ENCODE measurements at places on chromosomes 3 and 15.

DNA sequence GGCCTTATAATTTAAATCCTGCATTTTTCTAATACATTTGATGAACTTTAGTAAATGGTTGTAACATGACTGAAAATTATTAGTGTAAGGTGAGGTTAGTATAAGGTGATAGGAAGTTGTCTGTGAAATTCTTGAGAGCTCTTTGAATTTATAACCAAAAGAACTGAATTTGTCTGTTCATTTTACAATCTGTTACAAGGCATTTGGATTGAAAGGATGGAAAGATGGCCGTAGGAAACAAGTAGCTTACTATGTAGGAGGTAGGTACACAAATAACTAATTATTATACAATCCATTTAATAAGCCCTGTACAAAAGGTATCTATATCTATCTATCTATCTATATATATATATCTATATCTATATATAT is 6.6 kb downstream of the DIPK2A start:
- DNase-seq, result no peak

GRCh38 chr3:194003114-194004057 is 132.6 kb upstream of the HES1 start:
- DNase-seq, result no peak

DNA sequence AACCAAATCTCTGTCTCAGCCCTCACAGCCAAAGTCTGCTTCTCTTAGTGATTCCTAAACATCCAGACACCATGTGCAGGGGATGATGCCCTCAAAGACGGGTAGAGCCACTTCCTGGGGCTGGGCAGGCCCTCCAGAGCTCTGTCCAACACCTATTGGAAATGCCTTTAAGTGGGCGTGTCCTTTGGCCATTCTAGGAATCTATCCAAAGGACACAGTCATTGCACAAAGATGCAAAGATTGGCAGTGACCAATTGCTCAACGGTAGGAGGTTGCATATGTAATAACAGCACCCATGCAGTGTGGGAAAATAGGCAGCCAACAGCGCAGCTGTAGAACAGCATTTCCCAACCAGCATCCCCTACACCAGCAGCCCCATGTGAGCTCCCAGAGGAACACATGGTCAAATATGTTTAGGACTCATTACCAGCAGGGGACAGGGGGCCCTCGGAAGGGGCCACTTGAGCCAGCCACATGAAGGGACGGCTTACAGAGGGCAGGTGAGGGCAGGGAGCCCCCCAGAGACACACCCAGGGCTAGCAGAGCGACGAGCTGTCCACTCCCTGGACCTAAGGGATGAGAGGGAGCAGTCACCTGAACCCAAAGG is 142.8 kb upstream of the IQSEC1 start:
- DNase-seq, result no peak

- DNase-seq, result no peak
These were observed 630 bp downstream of the LXN start for GRCh38 chr3:158671821-158672214.

GRCh38 chr15:67002368-67002767 is 63.0 kb upstream of the SMAD3 start:
- no peak for DNase-seq

GRCh38 chr3:70853161-70853944 is 540.9 kb upstream of the MDFIC2 start:
- DNase-seq, result no peak

- no peak for DNase-seq
These were observed 23.5 kb downstream of the TSEN2 start for GRCh38 chr3:12507591-12508281.

DNA sequence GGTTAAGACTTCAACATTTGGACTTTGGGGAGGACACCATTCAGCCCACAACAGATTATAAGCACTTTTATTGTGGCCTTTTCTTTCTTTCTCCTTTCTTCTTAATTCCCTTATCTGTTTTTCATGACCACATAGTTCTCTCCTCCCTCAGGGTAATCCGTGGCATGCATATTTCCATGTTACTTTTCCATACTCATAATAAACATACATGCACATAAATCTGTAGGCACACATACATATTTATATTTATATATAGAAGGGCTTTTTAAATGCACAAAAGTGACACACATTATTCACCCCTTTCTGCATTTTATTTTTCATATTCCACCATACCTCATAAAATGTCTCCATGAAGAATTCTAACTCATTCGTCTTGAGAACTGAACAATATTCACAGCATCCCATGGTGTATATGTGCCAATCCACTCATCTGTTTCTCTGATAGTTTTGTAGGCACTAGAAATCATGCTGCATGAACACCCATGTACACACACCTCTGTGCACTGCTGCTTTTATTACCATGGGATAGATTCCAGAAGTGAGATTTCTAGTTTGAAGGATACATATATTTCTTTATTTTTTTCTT is 38.1 kb upstream of the GADL1 start:
- DNase-seq, result no peak

- no peak for DNase-seq
These were observed 53.2 kb downstream of the RPL22L1 start for GRCh38 chr3:170816841-170817240.

DNA sequence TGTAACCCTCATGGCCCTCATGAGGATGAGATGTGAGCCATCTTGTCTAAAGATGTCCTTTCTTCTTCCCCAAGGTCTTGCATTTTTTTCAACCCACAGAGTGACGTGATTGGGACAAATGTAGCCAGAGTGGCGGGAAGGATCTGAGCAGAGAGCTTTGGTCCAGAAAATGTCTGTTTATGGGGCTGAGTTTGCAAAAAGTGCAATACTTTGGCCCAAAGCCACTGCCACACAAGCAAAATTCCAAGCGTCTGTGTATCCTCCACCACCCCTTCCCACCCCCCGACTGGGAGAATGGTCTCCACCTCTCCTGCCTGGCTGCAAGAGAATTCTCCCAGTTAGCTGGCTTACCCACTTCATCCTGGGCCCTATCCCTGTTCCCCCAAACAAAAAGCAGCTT is 246.9 kb upstream of the LRIG1 start:
- DNase-seq, result no peak

DNA sequence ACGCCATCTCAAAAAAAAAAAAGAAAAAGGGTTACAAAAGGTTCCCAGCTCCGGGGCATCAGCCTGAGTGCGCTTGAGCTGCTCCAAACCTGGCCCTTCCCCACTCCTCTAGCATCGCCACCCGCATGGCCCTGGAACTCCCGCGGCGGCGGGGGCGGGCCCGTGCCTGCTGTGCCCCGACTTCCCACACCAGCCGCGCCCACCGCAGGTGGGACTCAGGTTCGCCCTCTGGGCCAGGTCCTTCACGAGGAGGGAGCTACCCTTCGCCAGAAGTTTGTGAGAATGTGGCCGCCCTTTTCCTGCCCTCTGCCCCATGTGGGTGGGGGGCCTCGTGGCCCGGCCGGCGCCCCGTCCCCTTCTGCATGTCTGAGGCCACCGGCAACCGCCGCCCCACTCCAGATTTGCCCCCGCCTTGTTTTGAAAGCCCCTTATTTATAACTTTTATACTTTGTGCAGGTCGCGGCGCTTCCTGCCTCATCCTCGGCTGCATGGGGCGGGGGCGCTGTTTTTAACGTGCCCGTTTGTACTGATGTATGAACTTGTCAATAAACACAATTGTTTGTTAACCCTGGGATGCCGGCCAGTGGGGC is 507 bp upstream of the JMJD7 start:
- no peak for DNase-seq

DNA sequence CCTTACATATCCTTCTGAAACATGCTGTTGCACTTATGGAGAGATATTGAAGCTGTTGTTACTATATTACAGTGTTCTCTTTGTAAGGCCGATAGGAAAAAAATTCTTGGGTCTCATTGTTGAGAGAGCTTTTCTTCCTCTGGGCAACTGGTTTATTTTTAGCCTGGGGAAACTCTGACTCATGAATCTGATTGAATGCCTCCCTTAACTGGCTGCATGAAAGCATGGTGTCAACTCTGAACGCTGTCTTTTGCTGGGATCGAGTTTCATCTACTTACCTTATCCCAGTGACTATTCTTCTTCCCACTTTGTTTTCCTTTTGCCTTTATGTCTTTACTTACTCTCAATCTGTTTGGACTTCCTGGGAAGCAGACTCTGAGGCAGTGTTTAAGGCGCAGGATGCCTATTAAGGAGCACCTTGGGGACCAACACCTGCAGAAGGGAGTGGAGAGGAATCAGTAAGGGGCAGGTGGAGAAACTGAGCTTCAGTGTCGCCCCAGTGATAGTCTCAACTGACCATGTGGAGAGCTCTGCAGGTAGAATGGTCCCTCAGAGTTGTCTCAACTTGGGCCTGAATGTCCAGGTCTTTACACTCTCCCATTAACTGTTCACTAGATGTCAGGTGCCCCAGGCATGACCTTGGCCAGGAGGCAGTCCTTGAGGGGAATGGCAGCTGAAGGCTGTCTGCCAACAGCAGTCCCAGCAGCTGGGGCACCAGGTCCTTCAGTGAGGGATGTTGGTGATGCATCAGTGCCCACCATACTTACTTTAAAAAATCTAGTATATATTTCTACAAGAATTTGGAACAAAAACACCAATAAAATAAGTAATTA is 88.9 kb upstream of the CCNL1 start:
- DNase-seq, result peak; percentile 2
